Activated gamma-delta T cell treated with Interleukin-2 at 50 U/mL for 16 hours (primary cell): ENCODE measurements at places on chromosomes 5 and 9.
A peak's percentile ranks its signal among the peaks of the same experiment; 100 is the strongest.

- DNase-seq = no peak
These were observed 150.6 kb downstream of the GAS1 start for GRCh38 chr9:86796666-86797065.

DNA sequence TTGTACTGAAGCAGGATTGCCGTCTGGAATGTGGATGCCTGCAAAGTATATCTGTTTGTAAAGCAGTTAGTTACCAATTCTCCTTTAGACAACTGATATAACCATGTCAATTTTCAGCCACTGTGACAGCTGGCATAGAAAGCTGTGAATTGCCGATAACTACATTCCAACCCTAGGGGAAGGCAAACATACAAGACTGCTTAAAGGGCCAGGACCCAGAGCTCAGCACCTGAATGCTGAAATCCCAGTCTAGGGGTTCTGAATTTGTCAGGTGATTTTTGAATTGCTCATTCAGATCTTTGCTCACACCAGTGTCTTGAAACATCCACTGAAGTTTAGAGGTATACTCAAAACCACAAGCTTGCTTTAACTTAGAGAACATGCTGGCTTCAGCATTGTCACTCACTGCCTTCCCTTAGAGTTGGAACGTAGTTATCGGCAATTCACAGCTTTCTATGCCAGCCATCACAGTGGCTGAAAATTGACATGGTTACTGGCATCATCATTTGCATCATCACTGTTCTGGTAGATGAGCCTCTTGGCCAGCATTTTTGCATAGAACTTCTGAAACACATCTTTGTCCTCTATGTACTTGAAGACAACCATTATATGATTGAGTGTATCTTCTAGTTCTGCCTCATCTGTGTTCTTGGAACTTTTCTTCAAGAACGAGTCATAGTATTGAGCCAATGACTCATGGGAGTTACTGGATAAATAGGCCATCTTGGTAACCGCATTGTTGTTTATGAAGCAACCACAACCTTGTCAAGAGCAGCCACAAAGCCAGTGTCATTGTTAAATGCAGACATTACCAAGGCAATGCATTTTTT is 82.1 kb downstream of the CCDC192 start:
- DNase-seq = peak; percentile 13

GRCh38 chr5:54905246-54905795 is 80.1 kb downstream of the ESM1 start:
- no peak for DNase-seq

- DNase-seq = peak; percentile 65
These were observed 110.4 kb upstream of the NR5A1 start for GRCh38 chr9:124617477-124618141.

DNA sequence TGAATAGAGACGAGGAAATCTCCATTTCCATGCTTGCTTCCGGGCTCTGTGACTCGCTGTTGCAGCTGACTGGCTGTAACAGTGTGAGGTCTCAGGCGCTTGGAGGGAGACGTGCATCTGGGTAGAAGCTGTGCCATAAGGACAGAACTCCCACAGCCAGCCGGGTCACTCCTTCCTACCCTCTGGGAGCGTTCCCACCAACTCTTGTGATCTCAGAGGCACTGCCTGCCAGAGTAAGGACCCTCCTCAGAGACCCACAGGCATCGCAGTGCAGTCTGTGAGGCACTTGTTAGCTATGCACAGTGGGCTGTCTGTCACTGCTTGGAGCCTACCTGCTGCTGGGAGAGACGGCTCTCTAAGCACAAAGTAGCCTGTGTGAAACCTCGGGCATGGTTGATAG is 203.4 kb upstream of the SEMA6A start:
- DNase-seq = no peak

- DNase-seq = no peak
These were observed 205.2 kb downstream of the NR3C1 start for GRCh38 chr5:143198332-143198731.

DNA sequence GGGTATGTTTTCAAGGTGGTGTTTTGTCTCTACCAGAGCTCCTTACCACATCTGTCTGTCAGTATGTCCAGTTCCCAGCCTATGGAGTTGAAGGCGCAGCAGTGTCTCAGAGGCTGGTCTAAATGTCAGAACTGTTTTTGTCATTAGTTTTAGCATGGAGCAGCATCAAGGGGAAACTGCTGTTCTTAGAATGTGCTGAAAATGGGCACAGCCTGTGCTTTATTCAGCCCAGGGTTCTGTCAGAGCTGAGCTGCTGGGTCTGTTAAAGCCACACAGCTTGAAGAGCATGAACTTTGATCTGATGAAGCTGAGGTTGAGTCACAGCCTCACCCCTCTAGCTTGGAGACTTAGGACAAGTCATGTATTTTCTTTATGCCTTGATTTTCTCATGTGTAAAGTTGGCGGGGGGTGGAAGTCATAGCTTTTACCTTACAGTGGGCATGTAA is 71.9 kb downstream of the RALGPS1 start:
- DNase-seq = peak; percentile 32

DNA sequence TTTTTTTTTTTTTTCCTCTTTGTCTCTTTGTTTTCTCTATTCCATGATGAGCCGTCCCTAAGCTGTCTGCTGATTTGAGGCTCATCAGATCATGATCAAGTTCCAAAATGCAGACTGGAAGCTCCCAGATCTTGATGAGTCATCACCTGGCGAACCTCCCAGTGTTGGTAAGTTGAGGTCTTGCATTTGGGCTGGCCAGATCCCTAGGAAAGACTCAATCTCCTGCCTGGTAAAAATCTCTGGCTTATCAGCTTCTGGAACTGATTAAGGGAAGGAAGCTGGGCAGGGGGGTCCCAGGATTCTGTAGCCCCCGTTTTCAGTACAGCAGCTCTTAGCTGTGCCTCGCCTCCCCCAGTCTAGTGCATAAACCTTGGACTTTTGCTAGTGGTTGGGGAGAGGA is 69.0 kb downstream of the TSPAN17 start:
- DNase-seq = no peak

- no peak for DNase-seq
These were observed 111.8 kb upstream of the FAM174A start for GRCh38 chr5:100423330-100423729.

- no peak for DNase-seq
These were observed 7.2 kb downstream of the EGFL7 start for GRCh38 chr9:136669791-136670464.

GRCh38 chr5:88952344-88952743 is 69.4 kb upstream of the MEF2C start:
- no peak for DNase-seq

GRCh38 chr5:114948363-114948762 is 221.3 kb downstream of the TRIM36 start:
- DNase-seq = no peak

GRCh38 chr5:44506561-44506960 is 117.3 kb upstream of the FGF10 start:
- no peak for DNase-seq

- DNase-seq = no peak
These were observed 91.3 kb upstream of the NFIB start for GRCh38 chr9:14405176-14405706.

DNA sequence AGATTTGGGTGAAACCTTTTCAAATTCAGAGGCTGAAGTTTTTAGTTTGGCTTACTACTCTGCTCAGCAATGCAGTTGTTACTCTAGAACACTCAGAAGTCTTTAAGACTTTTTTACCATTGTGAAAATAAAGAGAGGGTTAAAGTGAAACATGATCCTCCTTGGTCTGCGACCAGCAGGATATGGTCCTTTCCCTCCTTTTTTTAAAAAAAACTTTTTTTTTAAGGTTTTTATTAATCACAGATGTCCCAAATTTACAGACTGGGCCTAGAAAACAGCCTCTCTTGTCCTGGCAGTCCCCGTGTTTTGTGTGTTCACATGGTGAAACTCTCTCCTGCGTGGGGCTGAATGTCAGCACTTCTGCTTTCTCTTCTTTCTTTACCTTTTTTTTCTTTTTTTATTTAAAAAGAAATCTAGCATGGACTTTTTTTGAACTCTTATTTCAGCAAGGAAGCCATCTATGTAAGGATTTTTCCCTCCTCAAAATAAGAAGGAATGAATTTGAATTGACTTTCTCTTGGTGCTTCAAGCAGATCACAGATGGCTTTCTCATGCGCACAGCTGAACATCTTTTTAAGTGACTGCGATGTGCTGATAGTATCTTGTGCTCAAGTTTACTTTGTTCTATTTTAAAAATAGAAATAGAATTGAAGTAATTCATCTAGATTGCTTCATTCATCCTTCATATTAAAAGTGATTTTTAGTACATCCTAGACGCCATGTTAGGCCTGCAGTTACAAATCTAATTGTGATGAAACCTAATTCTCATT is 128.7 kb upstream of the OTULINL start:
- DNase-seq = no peak

DNA sequence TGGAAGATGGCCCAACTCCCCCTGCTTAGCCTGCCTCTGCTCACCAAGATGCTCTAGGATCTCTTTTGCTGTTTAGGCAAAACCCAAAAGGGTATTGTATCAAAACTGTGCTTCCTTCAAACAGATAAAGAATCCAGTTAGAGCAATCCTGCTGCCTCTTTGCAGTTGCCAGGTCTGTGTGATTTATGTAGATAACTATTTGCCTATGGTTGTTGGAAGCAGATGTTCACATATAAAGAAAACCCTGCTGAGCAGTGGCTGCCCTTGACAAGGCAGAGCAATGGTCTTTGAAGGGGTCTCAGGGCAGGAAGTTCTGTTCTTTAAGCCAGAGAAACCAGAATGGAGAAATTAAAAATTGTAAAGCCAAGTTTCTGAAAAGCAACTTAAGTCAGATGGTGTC is 68.6 kb downstream of the LRRC70 start:
- no peak for DNase-seq

DNA sequence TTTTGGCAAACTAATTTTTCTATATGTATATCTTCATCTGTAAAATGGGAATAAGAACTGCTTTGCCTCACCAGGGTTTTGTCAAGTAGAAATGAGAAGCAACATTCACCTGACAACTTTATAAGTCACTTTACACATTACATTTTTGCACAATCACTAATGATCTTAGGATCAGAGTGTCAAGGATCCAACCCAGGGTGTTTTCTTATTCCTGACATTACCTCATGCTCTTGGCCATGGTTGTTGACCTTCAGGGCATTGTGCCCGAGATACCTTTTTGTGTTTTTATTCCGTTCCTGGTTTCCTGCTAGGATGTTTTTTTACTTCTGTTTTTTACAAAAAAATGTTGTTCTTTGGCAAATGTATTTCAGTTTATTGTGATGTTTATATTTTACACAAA is 22.2 kb upstream of the RASA1 start:
- no peak for DNase-seq

GRCh38 chr5:69006030-69006429 is 87.8 kb upstream of the SLC30A5 start:
- no peak for DNase-seq

DNA sequence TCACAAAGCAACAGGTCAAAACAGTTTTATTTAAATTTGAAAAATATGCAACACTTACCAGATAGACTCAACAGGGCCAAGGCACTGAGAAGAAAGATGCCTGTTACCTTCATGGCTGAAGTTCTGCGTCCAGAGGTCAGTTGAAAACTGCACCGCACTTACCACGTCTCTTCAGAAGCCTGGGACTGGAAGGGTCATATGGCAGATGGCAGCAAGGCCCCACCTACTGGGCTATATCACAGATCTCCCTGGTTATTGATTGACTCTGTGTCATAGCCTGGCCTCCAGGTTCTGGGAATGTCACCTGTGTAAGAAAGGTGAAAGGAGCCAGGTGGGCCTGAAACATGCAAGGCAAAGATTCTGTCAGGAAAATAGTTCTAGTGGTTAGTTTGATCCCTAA is at the start of gene SPINK1:
TSS of gene SPINK1 (minus strand) at position 207 of the 400 bp plus-strand sequence. CDS start at position 113, 94 bp downstream.
- no peak for DNase-seq

- DNase-seq = no peak
These were observed 5.3 kb downstream of the C9orf50 start for GRCh38 chr9:129615407-129616285.

DNA sequence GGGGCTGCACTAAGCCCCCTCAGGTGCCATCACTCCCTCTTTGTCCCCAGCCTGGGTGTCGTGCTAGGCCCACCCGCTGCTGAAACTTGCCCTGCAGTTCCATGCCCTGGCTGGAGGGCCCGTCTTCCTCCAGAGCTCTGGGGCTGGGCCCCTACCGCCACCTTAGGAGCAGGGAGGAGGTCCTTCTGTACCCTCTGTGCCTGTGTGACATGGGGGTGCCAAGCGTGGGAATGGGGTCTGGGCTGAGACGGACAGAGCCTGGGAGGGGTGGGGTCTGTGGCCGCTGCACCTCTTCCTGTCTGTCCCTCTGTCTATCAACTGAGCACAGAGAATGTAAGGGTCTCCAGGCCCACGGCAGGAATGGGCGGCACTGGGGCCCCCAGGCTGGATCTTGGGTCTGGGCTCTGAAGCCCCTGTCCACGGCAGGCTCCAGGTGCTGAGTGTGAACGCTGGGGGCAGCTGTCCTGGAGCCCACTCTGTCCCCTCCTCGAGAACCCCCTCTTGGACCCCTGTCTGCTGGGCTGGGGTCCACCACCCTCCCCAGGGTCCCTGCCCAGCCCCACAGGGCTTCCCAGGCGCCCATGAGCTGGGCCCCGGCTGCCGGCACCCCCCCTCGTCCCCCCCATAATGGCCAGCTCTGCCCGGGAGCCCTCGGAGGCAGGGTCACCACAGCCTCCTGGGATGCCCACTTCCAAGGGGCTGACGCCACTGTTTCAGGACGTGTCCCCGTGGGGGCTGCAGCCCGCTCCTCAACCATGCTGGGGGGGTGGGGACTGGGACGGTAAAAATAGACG is 15.8 kb upstream of the NRARP start:
- DNase-seq = no peak

DNA sequence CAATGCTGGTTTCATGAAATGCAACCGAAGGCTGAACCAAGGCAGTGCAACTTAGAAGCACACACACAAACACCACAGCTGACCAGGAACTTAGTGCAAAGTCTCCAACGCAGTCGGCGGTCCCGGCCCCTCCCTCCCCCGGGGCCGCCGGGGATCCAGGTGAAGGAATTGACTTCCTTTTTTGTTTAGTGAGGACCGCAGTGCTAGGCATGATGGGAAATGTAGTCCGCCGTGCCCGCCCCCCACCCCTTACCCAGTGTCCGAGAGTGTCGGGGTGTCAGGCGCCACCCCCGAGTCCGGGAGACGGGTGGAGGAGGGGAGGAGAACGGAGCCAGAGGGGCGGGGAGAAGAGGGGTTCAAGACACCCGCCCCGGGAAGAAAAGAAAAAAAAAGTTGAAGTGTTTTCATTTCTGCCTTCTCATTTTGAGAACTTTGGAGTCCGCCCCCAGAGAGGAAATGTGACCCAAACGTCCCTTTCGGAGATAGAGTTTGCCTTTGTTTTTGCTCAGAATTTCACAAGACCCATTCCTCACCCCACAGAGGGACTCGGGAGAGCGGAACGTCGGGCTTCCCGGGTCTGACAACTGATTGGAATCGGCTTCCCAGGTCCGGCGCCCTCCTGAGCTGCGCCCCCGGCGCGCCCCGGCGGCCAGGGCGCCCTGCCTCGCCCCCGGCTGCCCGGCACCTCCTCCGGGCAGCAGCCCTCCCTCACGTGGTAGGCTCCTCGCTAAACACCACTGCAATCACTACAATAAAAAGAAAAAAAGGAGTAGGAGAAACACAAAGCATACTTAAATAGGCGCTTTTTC is 2.0 kb downstream of the IER5L start:
- peak; percentile 50 for DNase-seq

GRCh38 chr9:32344551-32345182 is 39.8 kb upstream of the ACO1 start:
- DNase-seq = no peak
